Breast epithelium (tissue), 4 donors: ENCODE measurements at places on chromosomes 1 and 21. TPM values are rescaled to one million over a fixed set of nuclear protein-coding genes. Genes with fewer than 3 reads are reported as not detected.

OR2T33 gene
- not detected for total RNA-seq

DNA sequence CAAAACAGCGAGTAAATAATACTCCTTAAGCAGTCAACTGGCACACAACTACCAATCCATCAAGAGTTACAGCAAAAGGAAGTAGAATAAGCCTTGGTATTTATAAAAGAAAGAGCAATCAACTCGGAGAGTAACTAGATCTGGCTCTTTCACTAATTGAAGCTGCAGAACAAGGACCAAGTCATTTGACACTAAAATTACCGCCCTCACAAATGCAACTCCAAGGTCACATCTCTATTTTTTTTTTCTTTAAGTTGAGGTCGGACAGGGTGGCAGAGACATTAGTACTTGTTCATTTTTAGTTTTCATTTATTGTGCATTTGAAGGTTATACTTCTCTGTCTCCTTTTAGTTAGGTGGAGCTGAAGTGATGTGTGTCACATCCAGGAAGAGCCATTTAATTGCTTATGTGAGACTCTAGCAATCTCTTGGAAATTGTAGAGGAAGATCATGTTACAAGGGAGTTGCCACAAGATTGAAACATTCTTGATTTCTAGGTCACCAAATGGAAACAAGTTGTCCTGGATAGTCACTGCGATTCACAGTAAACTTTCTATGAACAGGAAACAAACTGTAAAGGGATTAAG lies 138.1 kb upstream of the ADAMTS5 start:
- DNase-seq, result no peak
- H3K36me3 ChIP-seq, result no peaks in the 10 kb centered on the region
- no peak overlapping the region for H3K4me3 ChIP-seq
- H3K4me1 ChIP-seq, result no peaks in the 10 kb centered on the region
- H3K27ac ChIP-seq, result no peak overlapping the region

FCRLB gene
- 0.15 TPM for total RNA-seq

GRCh38 chr1:178464566-178464965 lies 32.2 kb downstream of the CLEC20A start:
- H3K4me3 ChIP-seq, result no peak overlapping the region
- H3K27ac ChIP-seq, result no peak overlapping the region
- H3K4me1 ChIP-seq, result no peaks in the 10 kb centered on the region
- peaks cover 7% of the 10 kb centered on the region for H3K36me3 ChIP-seq

GRCh38 chr1:233390842-233391737 lies 63.6 kb downstream of the MAP3K21 start:
- H3K4me3 ChIP-seq, result no peak overlapping the region
- H3K4me1 ChIP-seq, result no peaks in the 10 kb centered on the region
- H3K27ac ChIP-seq, result no peak overlapping the region
- DNase-seq, result no peak
- H3K27me3 ChIP-seq, result peaks cover 3% of the 10 kb centered on the region
- H3K36me3 ChIP-seq, result no peaks in the 10 kb centered on the region

DOP1B gene
- total RNA-seq, result 11.5 TPM

DNA sequence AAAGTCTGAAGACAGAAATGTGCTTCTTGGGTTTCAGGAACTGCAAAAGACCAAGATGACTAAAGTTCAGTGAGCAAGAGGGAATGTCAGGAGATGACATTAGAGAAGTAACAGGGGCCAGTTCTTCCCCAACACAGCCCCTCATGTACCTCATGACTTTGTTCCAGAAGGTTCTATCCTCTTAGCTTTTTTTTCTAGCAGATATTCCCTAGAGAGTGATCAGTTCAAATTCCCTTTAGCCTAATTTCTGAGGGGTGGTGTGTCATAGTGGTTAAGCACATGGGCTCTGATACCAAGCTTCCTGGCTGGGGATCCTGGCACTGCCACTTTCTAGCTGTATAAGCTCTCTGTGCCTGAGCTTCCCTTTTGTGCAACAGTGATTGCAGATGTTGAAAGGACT lies 108.0 kb downstream of the LBR start:
- H3K27ac ChIP-seq, result no peak overlapping the region
- no peaks in the 10 kb centered on the region for H3K36me3 ChIP-seq
- H3K4me1 ChIP-seq, result no peaks in the 10 kb centered on the region
- H3K27me3 ChIP-seq, result no peaks in the 10 kb centered on the region

LRRC8C gene
- total RNA-seq, result 10.8 TPM

MATN1 gene
- not detected for total RNA-seq

DNA sequence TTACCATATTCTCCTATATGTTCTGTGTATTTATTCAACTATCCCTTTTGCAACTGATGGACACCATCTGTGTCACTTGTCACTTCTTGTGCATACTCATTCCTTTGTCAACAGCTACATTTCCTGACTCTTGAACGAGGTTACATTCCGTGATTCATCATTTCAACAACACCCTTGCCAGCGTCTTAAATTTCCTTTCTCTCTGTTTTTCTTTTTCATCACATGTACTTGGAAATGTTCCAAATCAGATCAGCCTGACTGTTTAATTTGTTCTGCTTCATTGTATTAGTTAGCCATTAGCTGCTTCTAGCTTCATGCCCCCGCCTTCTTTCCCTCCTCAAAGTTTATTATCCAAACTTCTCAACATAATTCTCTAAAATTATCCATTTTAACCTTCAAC lies 173.0 kb downstream of the ADGRL4 start:
- no peak overlapping the region for H3K27ac ChIP-seq
- DNase-seq, result no peak
- no peaks in the 10 kb centered on the region for H3K4me1 ChIP-seq
- no peaks in the 10 kb centered on the region for H3K36me3 ChIP-seq
- H3K4me3 ChIP-seq, result no peak overlapping the region

DNA sequence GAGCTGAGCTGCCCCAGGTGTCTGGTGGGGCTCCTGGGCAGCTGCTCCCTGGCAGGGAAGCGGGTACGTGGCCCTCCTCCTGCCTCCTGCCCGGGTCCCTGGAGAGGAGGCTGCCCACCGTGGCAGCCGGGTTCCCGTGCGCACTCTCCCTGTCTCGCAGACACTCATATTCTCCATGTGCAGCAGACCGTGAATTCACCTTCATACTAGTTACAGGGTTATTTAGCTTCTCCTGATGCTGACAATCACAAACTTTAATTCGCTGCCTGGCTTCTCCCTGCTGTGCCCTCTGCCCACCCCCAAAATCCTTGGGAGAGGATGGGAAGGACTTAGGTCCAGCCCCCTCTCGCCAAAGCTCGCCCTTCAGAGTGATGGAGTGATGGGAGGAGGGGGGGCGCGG lies 95.3 kb downstream of the CASZ1 start:
- H3K36me3 ChIP-seq, result no peaks in the 10 kb centered on the region
- H3K4me1 ChIP-seq, result peaks cover 11% of the 10 kb centered on the region
- DNase-seq, result no peak

C1orf226 gene
- 21.1 TPM for total RNA-seq

TNNT2 gene
- 1.3 TPM for total RNA-seq

A3GALT2 gene
- total RNA-seq, result not detected

SERTAD4 gene
- 47.9 TPM for total RNA-seq

- H3K27me3 ChIP-seq, result no peaks in the 10 kb centered on the region
- no peak overlapping the region for H3K4me3 ChIP-seq
- no peaks in the 10 kb centered on the region for H3K4me1 ChIP-seq
- DNase-seq, result no peak
- H3K27ac ChIP-seq, result no peak overlapping the region
Observed at GRCh38 chr1:151939141-151939540, 29.8 kb upstream of the THEM4 start.

DNA sequence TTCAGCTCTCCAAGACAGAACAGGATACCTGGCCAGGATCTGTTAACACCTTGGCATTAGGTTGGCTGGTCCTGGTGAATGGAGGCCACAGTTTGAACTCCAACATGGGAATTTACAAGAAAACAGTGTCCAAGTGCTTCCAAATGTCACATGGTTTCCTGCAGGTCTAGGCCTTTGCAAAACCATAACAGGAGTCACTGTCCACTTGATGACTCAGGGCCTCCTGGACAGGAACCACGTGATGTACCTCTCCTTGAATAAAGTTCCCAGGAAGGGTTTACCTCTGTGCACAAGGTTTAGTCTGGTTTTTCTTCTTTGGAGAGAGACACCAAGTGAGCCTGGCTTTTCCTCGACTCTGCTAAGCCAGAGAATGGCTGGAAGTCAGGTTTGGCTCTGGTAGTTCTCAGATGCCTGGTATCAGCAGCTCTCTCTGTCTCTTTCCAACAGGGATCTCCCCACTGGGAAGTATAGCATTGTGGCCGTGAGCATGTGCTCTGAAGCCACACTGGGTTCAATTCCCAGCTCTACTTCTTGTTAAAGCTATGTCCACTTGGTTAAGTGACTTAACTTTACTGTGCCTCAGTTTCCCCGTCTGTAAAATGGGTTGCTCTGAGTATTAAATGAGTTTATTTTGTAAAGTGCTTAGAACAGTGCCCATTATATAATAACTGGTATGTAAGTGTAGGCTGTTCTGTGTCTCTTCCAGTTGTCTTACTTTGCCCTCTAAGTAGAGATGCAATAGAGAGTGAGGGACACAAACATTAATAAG lies 27.3 kb upstream of the TMEM61 start:
- no peak overlapping the region for H3K4me3 ChIP-seq
- H3K4me1 ChIP-seq, result peaks cover 5% of the 10 kb centered on the region
- peak overlapping the region; percentile 64 for H3K27ac ChIP-seq
- H3K27me3 ChIP-seq, result no peaks in the 10 kb centered on the region

DNA sequence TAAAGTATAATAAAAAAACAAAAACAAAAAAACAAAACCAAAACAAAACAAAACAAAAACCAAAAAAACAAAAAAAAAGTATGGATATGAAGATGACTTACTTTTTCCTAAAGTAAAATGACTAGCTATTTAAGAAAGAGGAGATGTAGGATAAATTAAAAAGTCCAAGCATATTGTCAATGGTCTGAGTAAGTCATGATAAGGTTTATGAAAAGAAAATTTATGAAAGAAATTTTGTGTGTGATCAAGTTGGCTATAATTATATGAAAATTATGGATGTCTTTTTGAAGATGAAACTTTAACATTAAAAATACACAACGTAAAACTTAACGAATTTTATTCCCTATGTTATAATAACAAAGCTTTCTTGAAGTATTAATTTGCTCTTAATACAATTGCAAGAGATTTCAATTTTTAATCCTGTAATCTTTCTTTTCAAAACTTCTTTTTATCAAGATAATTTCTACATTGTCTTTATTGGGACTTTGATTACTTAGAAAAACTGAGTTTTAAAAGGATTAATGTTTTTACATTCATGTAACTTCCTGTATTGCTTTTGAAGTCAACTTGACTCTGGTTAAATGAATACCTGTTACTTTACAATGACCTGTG lies 200.9 kb upstream of the IVNS1ABP start:
- H3K27ac ChIP-seq, result no peak overlapping the region
- H3K4me1 ChIP-seq, result no peaks in the 10 kb centered on the region
- H3K27me3 ChIP-seq, result no peaks in the 10 kb centered on the region

GRCh38 chr1:245458761-245459174 lies 304.0 kb downstream of the KIF26B start:
- H3K4me3 ChIP-seq, result no peak overlapping the region
- H3K36me3 ChIP-seq, result no peaks in the 10 kb centered on the region
- H3K27ac ChIP-seq, result no peak overlapping the region
- H3K27me3 ChIP-seq, result no peaks in the 10 kb centered on the region
- DNase-seq, result no peak
- H3K4me1 ChIP-seq, result no peaks in the 10 kb centered on the region

DNA sequence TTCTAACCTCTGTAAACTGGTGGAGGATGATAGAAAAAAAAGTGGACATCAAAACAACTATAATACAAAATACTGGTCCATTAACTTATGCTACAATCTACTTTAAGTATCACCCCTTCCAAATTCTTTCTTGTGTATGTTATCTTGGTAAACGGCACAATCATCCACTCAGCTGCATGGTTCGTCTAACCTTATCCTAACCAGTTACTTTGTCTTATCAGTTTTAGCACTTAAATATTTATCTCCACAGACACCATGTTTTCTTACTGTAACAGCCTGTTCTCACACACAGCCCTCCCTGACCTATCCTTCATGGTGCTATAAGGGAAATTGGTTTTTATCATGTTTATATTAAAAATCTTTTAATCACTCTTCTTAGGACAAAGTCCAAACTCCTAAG lies 157.2 kb downstream of the PTGER3 start:
- H3K4me3 ChIP-seq, result no peak overlapping the region
- no peaks in the 10 kb centered on the region for H3K27me3 ChIP-seq
- no peak for DNase-seq
- H3K4me1 ChIP-seq, result no peaks in the 10 kb centered on the region

- no peak overlapping the region for H3K4me3 ChIP-seq
- no peaks in the 10 kb centered on the region for H3K4me1 ChIP-seq
- no peaks in the 10 kb centered on the region for H3K27me3 ChIP-seq
- H3K36me3 ChIP-seq, result no peaks in the 10 kb centered on the region
- no peak for DNase-seq
Observed at GRCh38 chr1:109247401-109248365, 1.7 kb upstream of the CELSR2 start.
